ENCODE measurements at places on chromosomes 1 and 21. TPM values are rescaled to one million over a fixed set of nuclear protein-coding genes. Genes with fewer than 3 reads are reported as not detected.

AUNIP gene
- total RNA-seq, result 0.28 TPM

LSM10 gene
- 6.5 TPM for total RNA-seq

C1orf226 gene
- under 0.01 TPM for total RNA-seq

HSPB7 gene
- 3.8 TPM for total RNA-seq

KRTAP19-1 gene
- total RNA-seq, result not detected

ZNF683 gene
- total RNA-seq, result not detected

CAPZA1 gene
- total RNA-seq, result 214 TPM

MROH9 gene
- not detected for total RNA-seq

FHAD1 gene
- total RNA-seq, result 0.83 TPM

FMN2 gene
- 3.2 TPM for total RNA-seq

NHLH1 gene
- total RNA-seq, result under 0.01 TPM

ZMYND12 gene
- 0.28 TPM for total RNA-seq

TMEM79 gene
- total RNA-seq, result 2.2 TPM

TTLL10 gene
- total RNA-seq, result not detected

FCGR3B gene
- not detected for total RNA-seq

MAPKAPK2 gene
- total RNA-seq, result 31.4 TPM

COL24A1 gene
- total RNA-seq, result 0.43 TPM

RXFP4 gene
- total RNA-seq, result not detected

RAB13 gene
- total RNA-seq, result 75.2 TPM

PRRX1 gene
- total RNA-seq, result 32.9 TPM

GPR3 gene
- total RNA-seq, result 0.09 TPM

MFSD2A gene
- total RNA-seq, result 5.0 TPM

CRABP2 gene
- 17.5 TPM for total RNA-seq

SEMA4A gene
- total RNA-seq, result 0.57 TPM

DIPK1A gene
- 15.8 TPM for total RNA-seq

FGR gene
- total RNA-seq, result not detected

CCDC181 gene
- total RNA-seq, result 0.14 TPM

BCL2L15 gene
- 0.09 TPM for total RNA-seq

KIF21B gene
- under 0.01 TPM for total RNA-seq

CR1 gene
- total RNA-seq, result not detected

TMPRSS2 gene
- not detected for total RNA-seq

PTPRC gene
- total RNA-seq, result under 0.01 TPM

DRAXIN gene
- total RNA-seq, result not detected

DAP3 gene
- 43.2 TPM for total RNA-seq

PLPP3 gene
- 280 TPM for total RNA-seq

NPPB gene
- total RNA-seq, result not detected
